ENCODE measurements at places on chromosomes 3 and 15. TPM values are rescaled to one million over a fixed set of nuclear protein-coding genes. Genes with fewer than 3 reads are reported as not detected.

DNA sequence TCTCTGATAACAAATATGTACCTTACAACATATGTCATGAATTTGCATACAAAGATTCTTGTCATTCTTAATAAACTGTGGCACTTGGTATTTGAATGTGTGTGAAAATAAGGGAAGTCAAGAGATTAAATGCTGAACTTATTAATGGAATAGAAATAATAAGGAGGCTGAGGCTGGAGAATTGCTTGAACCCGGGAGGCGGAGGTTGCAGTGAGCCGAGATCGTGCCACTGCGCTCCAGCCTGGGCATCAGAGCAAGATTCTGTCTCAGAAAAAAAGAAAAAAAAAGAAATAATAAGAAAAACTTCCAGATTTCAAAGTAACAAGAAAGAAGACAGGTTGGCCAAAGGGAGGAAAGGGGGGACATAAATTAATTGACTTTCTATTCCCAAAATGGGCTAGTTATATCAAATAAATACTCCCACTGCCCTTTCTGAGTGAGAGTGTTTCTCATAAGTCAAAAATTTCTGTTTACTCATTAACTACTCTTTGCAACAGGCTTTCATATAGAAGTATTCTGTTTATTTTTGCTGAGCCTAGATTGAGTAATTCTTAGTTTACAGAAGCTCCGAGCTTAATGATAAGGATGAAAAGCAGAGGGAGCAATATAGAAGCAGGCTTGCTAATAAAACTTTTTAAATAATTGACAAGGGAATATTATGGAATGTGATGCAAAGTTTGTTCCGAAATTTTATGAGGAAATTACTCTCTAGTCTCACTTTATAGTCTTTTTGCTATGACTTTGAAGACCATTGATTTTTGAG, 25.6 kb downstream of the KNG1 start:
- DNase-seq = no peak

- DNase-seq = no peak
Observed at GRCh38 chr3:108287146-108287545, 9.2 kb upstream of the HHLA2 start.

DNA sequence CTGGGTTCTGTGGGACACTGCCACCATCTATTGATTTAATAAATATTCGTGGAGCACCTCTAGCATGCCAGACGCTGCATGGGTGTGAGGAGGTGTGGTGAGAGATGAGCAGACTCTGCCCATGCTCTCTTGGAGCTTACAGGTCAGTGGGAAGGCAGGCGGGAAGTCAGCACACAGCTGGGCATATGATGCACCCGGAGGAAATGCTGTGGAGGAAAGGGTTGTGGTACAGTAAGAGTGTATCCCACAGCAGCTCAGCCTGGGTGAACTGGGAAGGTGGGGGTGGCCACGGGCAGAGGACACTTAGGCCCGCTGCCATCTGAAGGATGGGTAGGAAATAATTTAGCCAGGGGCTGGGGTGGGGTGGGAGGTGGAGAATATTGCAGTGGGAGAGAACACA, 392.1 kb downstream of the CACNA2D3 start:
- no peak for DNase-seq

DNA sequence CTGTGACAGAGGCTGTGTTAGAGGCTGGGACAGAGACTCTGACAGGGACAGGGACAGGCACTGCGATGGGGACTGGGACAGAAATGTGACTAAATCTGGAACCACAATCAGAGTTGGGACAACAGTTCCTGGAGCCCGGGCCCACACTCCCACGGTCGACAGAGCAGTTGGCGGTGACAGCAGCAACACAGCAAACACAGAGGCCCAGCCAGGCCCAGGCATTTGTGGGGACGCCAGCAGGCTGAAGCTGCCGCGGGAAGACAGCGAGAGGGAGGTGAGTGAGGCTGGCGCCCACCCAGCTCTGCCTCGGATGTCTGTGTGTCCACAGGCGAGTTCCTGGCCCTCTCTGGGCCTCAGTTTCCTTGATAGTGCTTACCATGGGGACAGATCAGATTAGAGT, 9.3 kb upstream of the HCN4 start:
- DNase-seq = no peak

The CHRD gene
- 0.57 TPM for polyA plus RNA-seq

DNA sequence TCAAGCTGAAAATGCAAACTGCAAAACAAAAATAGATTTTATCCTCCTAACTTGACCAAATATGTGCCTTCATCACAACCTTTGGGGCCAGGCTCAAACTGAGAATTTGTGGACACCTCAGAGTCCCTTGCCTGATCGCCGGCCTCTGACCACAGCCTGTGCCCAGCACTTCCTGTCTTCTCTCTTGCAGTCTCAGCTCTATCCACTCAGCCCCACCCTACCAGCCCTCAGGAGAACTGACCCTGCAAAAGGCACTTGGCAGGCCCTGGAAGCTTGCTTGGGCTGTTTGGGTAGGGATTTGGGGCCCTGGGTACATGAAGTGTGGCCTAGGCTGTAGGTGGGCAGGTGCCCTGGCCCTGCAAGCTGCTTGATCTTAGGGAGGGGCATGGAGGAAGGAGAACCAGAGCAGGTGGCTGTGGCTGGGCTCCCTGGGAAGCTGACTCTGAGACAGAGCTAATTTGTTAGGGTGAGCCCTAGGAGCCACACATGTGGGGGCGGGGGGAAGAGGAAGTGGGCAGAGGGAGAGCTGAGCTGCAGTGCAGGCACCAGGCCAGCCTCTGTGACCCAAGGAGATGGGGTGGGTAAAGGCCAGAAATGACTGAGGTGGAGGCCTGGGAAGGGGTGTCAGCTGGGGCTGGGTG, 8.6 kb downstream of the CLEC3B start:
- no peak for DNase-seq

DNA sequence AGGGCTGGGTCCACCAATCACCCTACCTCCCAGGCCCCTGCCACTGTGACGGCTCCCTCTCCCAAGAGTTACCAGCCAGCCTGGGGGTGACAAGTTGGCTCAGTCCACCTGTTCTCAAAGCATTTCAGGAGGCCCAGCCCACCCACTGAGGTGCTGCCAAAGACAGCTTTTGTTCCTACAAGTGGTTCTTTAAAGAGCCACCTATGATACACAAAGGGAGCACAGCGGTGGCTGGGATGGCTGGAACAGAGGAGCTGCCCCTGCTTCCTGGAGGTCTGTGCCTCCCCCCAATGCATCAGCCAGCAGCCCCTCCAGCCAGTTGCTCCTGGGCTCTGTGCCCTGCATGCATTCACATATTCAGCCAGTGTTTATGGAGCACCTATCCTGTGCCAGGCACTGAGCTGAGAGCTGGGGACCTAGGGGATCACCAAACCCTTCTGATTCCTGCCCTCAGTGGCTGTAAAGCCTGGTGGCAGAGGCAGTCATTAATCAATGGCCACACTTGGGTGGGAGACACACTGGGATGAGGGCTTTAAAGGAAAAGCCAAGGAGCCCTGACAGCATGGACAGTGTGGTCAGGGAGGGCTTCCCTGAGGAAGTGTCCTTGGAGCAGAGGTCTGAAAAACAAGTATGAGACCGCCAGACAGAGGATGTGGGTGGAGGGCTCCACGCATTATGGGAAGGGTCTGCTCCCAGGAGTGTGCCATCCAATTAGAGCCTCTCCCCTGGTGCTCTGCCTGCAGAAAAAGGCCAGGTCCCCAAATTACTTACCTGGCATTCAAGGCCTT, 107.1 kb upstream of the LINGO1 start:
- DNase-seq = no peak

DNA sequence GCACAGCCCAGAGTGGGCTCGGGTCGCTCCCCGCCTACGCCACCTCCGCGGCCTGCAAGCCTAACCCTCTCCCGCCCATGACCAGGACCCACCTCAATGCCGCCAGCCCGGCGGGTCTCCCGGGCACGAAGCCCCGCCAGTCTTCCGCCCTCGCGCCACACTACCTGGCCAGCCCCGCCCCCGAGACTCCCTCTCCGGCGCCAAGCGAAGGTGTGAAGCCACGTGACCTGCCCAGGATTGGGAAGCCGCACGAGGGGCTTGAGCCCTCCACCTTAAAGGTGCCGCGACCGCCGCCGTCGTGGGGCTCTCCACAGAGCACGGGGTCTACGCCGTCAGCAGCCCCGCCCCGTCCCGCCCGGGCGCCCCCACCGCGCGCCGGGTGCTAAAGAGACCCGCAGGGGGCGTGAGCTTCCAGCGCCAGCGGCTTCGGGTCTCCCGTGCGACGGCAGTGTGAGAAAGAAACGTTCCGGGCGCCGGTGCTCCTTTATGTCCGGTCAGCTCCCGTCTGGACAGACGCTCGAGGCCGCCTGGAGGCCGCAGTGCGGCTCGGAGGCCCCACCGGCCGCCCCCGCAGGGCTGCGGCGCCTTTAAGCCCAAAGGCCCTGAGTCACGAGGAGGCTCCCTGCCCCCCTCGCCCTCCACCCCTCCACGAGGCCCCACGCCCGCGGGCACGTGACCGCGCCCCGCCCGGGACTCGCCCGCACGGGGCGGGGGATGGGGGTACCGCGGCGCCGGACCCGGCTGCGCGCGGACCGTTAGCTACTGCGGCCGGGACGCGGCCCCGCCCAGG, at the start of gene CPEB1:
CPEB1 (minus strand) TSS at position 319 of the 790 bp plus-strand sequence. CDS start 18,904 bp downstream, outside the sequence.
- DNase-seq = peak; percentile 90

- DNase-seq = peak; percentile 92
Observed at GRCh38 chr3:49703443-49703927, 14.1 kb downstream of the RNF123 start.

The LRTM1 gene
- polyA plus RNA-seq = not detected

- no peak for DNase-seq
Observed at GRCh38 chr3:13166243-13167063, 93.2 kb upstream of the IQSEC1 start.
